Epithelial cell of umbilical artery (primary cell): ENCODE measurements at places on chromosomes 5 and 9. TPM values are rescaled to one million over a fixed set of nuclear protein-coding genes. Genes with fewer than 3 reads are reported as not detected.

Gene C9orf153
- total RNA-seq, result under 0.01 TPM in 1 of 2 replicates, not detected in the other

Gene EGR1
- 0.97 and 1.4 TPM in 2 replicates for total RNA-seq

Gene NMUR2
- not detected in 2 replicates for total RNA-seq

Gene UGT3A1
- not detected in 2 replicates for total RNA-seq

Gene LCNL1
- total RNA-seq, result not detected in 2 replicates

Gene NR4A3
- total RNA-seq, result under 0.01 TPM in 2 replicates

Gene NOXA1
- total RNA-seq, result 0.46 and 0.65 TPM in 2 replicates

Gene PHF24
- total RNA-seq, result not detected in 2 replicates
